ENCODE measurements at places on chromosomes 7 and 10. TPM values are rescaled to one million over a fixed set of nuclear protein-coding genes. Genes with fewer than 3 reads are reported as not detected.

Gene SEMA3A
- total RNA-seq, result 2.7 TPM

DNA sequence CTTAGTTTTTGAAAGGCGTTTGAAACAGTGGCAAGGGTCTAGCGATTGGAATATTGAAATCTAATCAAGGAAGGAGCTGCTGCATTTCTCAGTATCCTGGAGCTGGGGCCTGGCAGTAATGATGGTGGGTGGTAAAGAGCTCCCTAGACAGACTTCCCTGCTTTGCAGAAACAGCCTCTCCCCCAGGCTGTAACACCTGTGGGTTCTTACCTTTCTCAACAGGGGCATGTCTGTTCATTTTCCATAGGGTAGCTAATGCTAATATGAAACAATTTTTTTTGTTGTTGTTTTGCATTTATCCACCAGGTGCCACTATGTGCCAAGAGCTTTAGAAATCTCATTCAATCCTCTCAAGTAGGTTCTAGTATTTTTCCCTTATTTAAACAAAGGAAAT, 345.5 kb downstream of the REEP3 start:
- H3K36me3 ChIP-seq, result no peaks in the 10 kb centered on the region
- no peak overlapping the region for H3K4me3 ChIP-seq
- H3K4me1 ChIP-seq, result peaks cover 10% of the 10 kb centered on the region
- H3K27me3 ChIP-seq, result peaks cover 28% of the 10 kb centered on the region
- DNase-seq, result no peak

GRCh38 chr10:60963441-60964256, 19.7 kb upstream of the RHOBTB1 start:
- H3K4me3 ChIP-seq, result no peak overlapping the region
- no peak overlapping the region for H3K27ac ChIP-seq
- no peak for DNase-seq
- peaks cover 15% of the 10 kb centered on the region for H3K27me3 ChIP-seq

GRCh38 chr7:26398756-26399509, 107.3 kb downstream of the SNX10 start:
- H3K36me3 ChIP-seq, result no peaks in the 10 kb centered on the region
- peaks cover 40% of the 10 kb centered on the region for H3K27me3 ChIP-seq
- no peak overlapping the region for H3K27ac ChIP-seq
- peaks cover 5% of the 10 kb centered on the region for H3K4me1 ChIP-seq
- peak; percentile 56 for DNase-seq
- H3K4me3 ChIP-seq, result peak overlapping the region; percentile 92

DNA sequence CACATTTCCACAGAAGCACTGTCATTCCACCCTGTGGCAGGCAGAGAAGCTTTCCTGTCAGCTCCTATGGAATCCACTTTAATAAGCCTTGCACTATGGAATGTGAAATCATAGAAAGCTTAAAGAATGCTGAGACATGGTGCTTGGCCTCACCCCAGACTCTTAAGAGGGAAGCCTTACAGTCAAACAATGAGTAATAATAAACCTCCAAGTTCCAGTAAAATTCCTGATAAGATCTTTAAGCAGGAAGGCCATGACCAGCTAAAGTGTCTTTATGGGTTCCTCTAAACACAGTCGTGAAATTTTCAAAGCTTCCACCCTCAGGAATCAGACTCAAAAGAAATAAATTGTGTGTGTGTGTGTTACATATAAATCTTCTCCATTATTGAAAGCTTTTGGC, 11.9 kb upstream of the TEX36 start:
- peaks cover 8% of the 10 kb centered on the region for H3K27me3 ChIP-seq
- no peaks in the 10 kb centered on the region for H3K4me1 ChIP-seq
- no peak overlapping the region for H3K27ac ChIP-seq
- H3K36me3 ChIP-seq, result no peaks in the 10 kb centered on the region

GRCh38 chr7:27182861-27183681, 2.0 kb downstream of the HOXA11 start:
- H3K36me3 ChIP-seq, result no peaks in the 10 kb centered on the region
- H3K4me1 ChIP-seq, result peaks cover 28% of the 10 kb centered on the region
- H3K27ac ChIP-seq, result no peak overlapping the region
- DNase-seq, result no peak

GRCh38 chr10:97063271-97063982, 122.3 kb downstream of the SLIT1 start:
- peaks cover 3% of the 10 kb centered on the region for H3K27me3 ChIP-seq
- no peak overlapping the region for H3K4me3 ChIP-seq
- H3K27ac ChIP-seq, result no peak overlapping the region
- DNase-seq, result no peak
- no peaks in the 10 kb centered on the region for H3K4me1 ChIP-seq
- no peaks in the 10 kb centered on the region for H3K36me3 ChIP-seq

GRCh38 chr10:4470231-4470835, 355.7 kb upstream of the AKR1E2 start:
- peaks cover 18% of the 10 kb centered on the region for H3K27me3 ChIP-seq
- no peaks in the 10 kb centered on the region for H3K36me3 ChIP-seq
- H3K4me3 ChIP-seq, result no peak overlapping the region
- peaks cover 6% of the 10 kb centered on the region for H3K4me1 ChIP-seq
- DNase-seq, result no peak
- H3K27ac ChIP-seq, result no peak overlapping the region

DNA sequence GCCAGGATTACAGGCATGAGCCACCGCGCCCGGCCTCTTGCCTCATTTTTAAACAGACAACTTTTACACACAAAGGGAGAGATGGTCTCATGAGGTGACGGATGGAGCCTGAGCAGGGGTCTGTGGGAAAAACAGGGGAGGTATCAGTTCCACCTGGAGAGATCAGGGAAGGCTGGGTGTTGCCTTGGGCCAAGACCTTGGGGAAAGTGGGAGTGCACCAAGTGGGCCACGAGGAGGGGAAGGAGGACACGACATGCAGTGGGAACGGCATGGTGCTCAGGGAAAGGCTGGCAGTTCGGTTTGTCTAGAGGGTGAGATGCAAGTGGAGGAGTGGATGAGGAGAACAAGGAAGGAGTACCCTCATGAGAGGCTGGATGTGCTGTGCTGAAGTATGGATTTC, 8.9 kb upstream of the ZNF777 start:
- no peak for DNase-seq
- no peak overlapping the region for H3K4me3 ChIP-seq
- H3K36me3 ChIP-seq, result peaks cover 29% of the 10 kb centered on the region
- H3K27ac ChIP-seq, result no peak overlapping the region
- H3K27me3 ChIP-seq, result no peaks in the 10 kb centered on the region
- H3K4me1 ChIP-seq, result no peaks in the 10 kb centered on the region

DNA sequence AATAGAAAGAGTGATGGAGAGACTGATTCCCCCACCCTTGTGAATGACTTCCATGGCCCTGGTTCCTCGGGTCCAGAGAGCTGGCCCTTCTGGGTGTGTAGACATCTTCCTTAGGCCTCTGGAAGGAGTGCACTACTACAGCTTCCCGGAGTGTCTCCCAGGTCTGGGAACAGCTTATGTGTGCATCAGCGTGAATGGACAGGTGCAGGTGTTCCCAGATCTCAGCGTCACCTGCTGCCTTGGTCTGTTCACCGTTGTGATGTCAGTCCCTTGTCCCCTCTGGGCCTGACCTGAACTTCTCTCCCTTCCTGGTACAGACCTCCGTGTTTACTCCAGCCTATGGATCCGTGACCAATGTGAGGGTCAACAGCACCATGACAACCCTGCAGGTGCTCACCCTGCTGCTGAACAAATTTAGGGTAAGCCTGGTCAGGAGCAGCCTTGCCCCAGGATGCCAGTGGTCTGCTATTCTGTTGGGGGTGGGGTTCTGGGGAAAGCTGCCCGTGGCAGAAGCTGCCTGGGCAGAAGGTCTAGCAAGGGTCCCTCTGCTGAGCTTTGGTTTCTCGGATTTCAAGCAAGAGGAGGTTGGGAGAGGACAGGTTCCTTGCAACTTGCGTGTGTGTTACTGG, 10.5 kb upstream of the DEPP1 start:
- no peak overlapping the region for H3K27ac ChIP-seq
- no peak overlapping the region for H3K4me3 ChIP-seq
- no peaks in the 10 kb centered on the region for H3K36me3 ChIP-seq
- no peaks in the 10 kb centered on the region for H3K4me1 ChIP-seq
- no peak for DNase-seq
- no peaks in the 10 kb centered on the region for H3K27me3 ChIP-seq
